ENCODE measurements at places on chromosomes 4 and X. TPM values are rescaled to one million over a fixed set of nuclear protein-coding genes. Genes with fewer than 3 reads are reported as not detected.

The HSFX4 gene
- total RNA-seq, result 0.22 TPM

DNA sequence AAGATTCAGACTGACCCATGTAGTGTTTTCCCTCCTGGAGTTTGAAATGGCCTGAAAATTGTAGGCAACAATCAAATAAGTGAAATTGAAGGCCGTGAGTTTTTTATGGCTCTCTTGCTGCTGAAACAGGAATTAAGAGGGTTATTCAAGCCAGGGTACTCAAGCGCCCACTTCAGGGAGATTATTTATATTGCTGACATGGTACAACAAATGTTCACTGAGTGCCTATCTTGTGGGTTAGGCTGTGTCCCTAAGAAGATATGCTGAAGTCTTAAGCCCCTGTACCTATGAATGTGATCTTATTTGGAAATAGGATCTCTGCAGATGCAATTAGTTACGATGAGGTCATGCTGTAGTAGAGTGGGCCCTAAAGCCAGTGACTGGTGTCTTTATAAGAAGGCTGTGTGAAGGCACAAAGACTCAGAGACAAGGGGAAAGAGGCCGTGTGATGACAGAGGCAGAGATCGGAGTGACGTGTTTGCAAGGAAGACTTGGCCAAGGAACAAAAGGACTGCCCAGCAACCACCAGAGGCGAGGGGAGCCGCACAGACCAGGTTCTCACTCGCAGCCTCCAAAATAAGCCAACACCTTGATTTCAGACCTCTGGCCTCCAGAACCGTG, 72.9 kb downstream of the MED28 start:
- ATAC-seq, result peak; percentile 65

GRCh38 chr4:53694666-53695065, 103.4 kb upstream of the LNX1 start:
- ATAC-seq, result no peak

- ATAC-seq, result peak; percentile 22
These were observed 13.8 kb downstream of the MAD2L1 start for GRCh38 chr4:120052856-120053255.

The OTC gene
- total RNA-seq, result not detected

DNA sequence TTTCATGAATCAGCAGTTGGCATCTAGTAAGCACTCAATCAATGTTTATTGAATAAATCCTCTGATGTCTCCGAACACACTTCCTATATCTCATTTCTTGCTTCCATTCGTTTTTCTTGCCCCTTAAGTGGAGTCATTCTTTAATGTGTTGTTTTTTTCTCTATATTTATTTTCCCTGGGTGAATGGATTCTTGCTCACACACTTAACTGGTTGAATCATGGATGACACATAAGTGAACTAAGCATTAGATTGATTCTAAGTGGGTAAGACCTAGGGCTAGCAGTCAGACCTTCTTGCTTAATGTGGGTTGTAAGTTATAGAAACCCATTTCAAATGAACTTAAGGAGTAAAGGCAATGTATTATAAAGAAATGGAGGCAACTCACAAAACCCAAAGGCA, 111.1 kb downstream of the RTL3 start:
- no peak for ATAC-seq

DNA sequence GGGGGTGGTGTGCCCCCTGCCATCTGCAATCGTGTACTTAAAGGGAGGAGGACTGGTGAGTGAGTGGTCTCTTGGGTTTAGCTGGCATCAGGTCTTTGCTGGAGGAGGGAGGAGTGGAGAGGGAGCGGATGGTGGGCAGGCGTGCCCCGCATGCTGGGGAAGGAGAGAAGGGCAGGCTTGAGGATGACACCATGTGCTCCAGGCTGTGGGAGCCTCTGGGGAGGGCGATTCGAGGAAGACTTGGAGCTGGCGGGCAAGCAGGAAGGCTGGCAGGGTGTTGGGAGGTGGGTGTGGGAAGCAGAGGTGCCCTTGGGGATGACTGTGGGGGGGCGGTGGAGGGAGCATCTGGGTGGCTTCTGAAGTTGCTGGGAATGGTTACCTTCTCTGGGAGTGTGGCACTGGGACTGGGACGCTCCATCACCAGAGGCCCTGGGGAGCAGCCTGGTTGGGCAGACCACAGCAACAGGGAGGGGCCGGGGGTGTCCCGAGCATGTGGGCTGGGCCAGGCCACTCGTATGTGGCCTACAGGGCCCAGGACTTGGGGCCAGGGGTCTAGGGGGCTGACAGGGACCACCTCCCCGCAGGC, 30.8 kb upstream of the AFAP1 start:
- ATAC-seq, result peak; percentile 9

The F8A1 gene
- total RNA-seq, result 4.8 TPM

The CLCN4 gene
- 26.9 TPM for total RNA-seq

GRCh38 chr4:148565801-148566200, 123.6 kb upstream of the NR3C2 start:
- no peak for ATAC-seq

- ATAC-seq, result no peak
These were observed 14.1 kb downstream of the GABRA4 start for GRCh38 chr4:46979283-46979682.

DNA sequence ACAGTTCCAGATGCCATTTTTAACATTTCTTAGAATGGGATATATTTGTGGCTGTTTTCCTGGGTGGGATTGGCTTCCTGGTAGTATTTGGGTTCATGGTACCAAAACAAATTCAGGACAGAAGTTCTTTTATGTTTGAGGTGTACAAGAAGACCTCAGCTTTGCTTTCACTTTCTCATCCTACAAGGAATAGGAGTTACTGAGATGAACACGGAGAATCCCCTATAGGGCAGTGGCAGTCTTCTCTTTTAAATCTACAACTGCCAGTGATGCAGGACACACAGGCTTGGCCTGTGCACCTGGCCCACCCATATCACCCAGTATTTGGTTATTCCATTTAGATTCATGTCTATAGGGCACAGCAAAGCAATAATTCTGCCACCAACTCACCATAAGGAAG, 35.2 kb downstream of the SLC10A7 start:
- no peak for ATAC-seq

DNA sequence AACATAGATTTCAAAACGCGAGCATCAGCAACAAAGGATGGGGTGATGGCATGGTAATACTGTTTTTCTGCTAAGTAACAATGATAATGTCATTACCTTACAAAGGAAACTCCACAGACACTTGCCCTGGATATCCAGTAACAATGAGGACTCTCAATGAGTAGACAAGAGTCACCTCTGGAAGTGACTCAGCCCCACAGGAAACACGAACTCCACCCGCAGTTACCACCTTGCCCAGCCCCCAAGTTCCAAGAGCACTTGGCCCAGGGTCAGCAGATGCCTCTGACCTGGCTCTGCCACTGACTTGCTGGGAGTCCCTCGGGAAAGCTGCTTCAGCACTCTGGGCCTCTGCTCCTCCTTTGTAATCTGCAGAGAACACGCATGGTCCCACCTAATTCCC, 110.3 kb upstream of the MAP3K15 start:
- ATAC-seq, result no peak

DNA sequence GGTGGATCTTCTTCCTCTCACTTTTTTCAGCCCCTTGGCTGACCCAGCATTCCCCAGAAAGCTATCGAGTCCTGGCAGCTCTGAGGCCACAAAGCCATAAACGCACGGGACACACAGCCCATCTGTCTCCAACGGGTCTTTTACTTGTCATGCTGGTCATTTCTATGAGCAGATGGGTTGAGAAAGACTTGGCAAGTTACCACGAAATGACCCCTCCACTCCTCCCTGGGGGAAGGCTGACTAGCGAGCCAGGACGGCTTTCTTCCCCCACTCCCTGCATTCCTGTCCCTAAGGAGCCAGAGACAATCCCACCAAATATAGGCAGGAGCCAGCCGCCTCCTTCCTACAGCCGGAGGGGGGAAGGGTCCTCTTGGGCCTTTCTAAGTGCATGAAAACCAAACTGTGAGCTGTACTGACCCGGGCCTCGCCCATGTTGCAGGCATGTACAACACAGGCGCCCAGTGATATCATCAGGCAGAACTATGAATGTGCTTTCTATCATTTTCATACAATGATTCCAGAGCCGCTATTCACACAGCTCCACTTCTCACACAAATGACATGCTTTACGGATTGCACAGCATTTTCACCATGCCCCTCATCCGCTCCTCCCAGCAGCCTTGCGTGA, 28.6 kb downstream of the AFAP1 start:
- peak; percentile 92 for ATAC-seq

GRCh38 chrX:104309169-104309568, 54.4 kb upstream of the ESX1 start:
- ATAC-seq, result no peak

The SLIT2 gene
- total RNA-seq, result 224 TPM

DNA sequence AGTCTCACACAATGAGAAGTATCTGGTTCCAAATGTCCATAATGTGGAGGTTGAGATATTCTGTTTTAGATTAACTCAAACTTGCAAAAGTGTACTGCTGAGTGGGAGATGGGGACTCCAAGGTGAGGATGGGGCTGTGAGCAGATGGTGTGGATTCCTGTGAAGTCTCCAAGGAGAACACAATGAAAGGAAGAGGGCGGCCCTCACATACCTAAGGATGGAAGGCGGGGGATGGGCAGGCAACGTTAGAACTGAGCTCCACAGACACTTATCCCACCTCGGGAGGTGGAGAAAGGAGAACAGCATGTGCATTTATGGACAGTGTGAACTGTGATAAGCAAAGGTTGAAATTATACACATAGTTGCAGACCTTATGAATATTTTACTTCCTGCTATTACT, 9.9 kb upstream of the SPATA4 start:
- ATAC-seq, result no peak

The PPP1R2C gene
- total RNA-seq, result not detected

The TLL1 gene
- 0.08 TPM for total RNA-seq

DNA sequence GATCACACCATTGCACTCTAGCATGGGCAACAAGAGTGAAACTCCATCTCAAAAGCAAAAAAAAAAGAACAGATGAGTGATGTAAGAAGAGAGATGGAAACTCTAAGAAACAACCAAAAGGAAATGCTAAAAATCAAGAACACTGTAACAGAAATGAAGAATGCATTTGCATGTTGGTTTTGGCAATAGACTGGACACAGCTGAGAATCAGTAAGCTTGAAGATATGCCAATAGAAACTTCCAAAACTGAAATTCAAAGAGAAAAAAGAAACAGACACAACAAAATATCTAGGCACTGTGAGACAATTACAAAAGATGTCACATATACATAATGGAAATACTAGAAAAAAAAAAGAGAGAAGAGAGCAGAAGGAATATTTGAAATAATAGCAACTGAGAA, 93.7 kb downstream of the BEND2 start:
- ATAC-seq, result no peak

GRCh38 chrX:12372111-12372510, 233.8 kb downstream of the FRMPD4 start:
- ATAC-seq, result no peak

The STK26 gene
- 8.5 TPM for total RNA-seq

The WDFY3 gene
- total RNA-seq, result 117 TPM

- no peak for ATAC-seq
These were observed 78.1 kb downstream of the GPAT3 start for GRCh38 chr4:83613994-83614393.

- no peak for ATAC-seq
These were observed 115.0 kb upstream of the TLL1 start for GRCh38 chr4:165758086-165758485.
